ENCODE measurements at places on chromosomes 1 and 21. TPM values are rescaled to one million over a fixed set of nuclear protein-coding genes. Genes with fewer than 3 reads are reported as not detected.

The CAMK2N1 gene
- total RNA-seq: 19.0 TPM

The OR2L2 gene
- under 0.01 TPM for total RNA-seq

The SPOCD1 gene
- 39.7 TPM for total RNA-seq

The FMO1 gene
- total RNA-seq: not detected

The GPA33 gene
- total RNA-seq: not detected

The KIF21B gene
- under 0.01 TPM for total RNA-seq

The LMNA gene
- total RNA-seq: 1,358 TPM

The CSMD2 gene
- total RNA-seq: 0.37 TPM

The SRSF4 gene
- 32.8 TPM for total RNA-seq

The SPRR2D gene
- not detected for total RNA-seq

The CRNN gene
- not detected for total RNA-seq

The COL9A2 gene
- total RNA-seq: 0.73 TPM

The MANEAL gene
- 0.78 TPM for total RNA-seq

The LENEP gene
- not detected for total RNA-seq

The CD1C gene
- not detected for total RNA-seq

The TCHH gene
- total RNA-seq: under 0.01 TPM

The SLAMF6 gene
- total RNA-seq: not detected

The FCER1G gene
- total RNA-seq: 0.59 TPM

The OR2AK2 gene
- not detected for total RNA-seq

The CD1D gene
- total RNA-seq: 0.39 TPM

The LORICRIN gene
- total RNA-seq: not detected

The ZFYVE9 gene
- 32.1 TPM for total RNA-seq

Measured in subcutaneous preadipocyte (primary cell).